ENCODE measurements at places on chromosomes 11 and 22.
A peak's percentile ranks its signal among the peaks of the same experiment; 100 is the strongest.

DNA sequence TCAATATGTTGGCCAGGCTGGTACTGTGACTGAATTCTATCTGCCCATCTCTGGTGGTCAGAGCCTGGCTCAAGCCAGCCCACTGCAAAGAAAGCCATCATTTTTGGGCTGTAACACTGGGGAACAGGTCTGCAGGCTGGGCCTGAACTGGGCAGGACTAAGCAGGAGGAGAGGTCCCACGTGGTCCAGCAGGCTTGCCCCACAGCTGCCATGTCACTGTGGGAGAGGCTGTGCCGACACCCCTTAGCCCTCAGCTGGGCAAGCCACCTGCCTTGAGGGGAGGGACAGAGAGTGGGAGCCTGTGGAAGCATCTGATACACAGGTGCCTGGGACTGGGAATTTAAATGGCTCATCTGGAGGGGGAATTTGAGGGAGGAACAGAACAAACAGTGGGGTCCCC lies 66.7 kb upstream of the CLTCL1 start:
- no peak for DNase-seq

DNA sequence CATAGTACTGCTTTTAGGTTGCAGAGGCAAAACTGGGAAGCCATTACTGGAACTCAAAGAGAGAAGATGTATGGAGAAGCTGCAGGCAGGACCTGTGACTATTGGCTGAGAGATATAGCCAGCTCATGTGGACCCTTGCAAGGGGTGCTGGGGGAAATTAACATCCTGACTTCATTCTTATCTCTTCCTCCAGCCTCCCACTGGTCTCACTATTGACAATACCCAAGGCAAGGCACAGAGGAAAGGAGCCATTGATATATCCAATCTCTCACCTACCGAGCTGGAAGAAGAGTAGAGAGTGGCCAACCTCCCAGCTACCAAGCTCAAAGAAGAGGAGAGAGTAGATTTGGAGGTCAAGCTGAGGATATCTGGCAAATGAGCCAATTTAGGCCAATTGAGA lies 36.8 kb upstream of the ZBED5 start:
- no peak for DNase-seq

DNA sequence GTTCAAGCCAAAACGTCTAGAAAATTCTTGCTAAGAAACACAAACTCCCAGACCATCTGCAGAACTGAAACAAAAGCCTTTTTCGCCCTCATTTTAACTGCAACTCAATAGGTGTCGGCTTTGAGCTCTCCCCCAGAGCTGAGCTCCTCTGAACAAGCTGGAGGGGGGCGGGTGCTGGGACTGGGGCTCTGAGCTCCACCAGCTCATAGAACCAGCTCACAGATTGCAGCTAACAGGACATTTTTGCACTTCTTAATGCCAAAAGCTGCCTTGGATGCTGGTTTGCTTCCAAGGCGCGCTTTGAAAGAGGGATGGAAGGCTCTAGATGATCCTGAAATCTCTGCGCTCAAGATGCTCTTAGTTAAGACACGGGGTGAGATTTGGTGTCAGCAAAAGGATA lies 6.0 kb upstream of the YWHAH start:
- DNase-seq = no peak

DNA sequence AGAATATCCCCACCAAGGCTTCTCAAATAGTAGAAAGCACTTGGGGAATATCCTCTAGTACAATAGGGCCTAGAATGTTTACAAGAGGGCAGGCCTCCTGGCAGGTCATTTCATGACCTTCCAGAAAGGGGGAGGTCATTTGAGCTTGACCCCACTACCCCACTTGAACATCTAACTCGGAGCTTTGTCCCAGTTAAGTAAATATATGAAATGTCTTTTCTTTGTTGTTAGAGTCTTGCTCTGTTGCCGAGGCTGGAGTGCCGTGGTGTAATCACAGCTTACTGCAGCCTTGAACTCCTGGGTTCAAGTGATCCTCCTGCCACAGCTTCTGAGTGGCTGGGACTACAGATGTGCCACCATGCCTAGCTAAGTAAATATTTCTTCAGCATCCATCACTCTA lies 108.4 kb downstream of the ABTB2 start:
- DNase-seq = no peak

DNA sequence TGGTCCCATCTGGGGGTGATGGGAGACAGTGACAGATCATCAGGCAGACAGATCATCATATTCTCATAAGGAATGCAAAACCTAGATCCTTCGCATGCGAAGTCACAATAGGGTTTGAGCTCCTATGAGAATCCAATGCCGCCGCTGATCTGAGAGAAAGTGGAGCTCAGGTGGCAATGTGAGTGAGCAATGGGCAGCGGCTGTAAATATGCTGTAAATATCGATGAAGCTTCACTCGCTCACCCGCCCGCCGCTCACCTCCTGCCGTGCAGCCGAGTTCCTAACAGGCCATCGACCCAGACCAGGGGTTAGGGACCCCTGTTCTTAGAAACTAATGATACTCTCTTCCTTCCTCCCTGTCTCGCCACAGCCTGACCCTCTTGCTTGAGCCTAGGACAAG lies 9.4 kb upstream of the PLA2G6 start:
- DNase-seq = no peak

- no peak for DNase-seq
Measured at GRCh38 chr11:1782831-1783724, 19.4 kb upstream of the CTSD start.

- no peak for DNase-seq
Measured at GRCh38 chr11:15897211-15897960, 459.0 kb downstream of the SOX6 start.

- DNase-seq = peak; percentile 44
Measured at GRCh38 chr22:45308957-45309421, 745 bp upstream of the FAM118A start.

Data from stimulated activated CD8-positive, alpha-beta memory T cell treated with anti-CD3 and anti-CD28 coated beads, Interleukin-4, amount 100 ng/mL, for 48 hours (primary cell).